ENCODE measurements at places on chromosomes 4 and X.

DNA sequence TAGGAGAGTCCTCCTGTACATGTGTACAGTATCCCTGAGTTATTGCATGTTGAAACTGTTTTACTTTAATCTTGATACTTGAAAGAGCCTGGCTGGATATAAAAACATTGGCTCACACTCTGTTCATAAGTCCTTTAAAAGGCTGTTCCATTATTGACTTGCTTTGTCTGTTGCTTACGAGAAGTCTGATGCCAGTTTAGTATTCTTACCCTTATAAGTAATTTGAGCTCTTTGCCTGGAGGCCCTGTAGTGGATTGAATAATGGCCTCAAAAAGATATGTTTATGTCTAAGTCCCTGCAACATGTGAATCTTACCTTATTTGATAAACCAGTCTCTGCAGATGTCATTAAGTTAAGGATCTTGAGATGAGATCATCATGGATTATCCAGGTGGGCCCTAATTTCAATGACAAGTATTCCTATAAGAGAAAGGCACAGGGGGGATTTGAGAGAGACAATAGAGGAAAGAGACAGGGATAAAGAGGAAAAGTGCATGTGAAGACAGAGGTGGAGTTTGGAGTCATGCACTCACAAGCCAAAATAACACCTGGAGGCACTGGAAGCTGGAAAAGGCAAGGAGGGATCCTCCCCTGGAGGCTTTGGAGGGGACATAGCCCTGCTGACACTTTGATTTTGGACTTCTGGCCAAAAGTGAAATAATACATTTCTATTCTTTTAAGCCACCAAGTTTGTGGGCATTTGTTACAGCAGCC lies 98.1 kb downstream of the IRF2 start:
- no peak for DNase-seq

- DNase-seq, result no peak
Measured at GRCh38 chrX:63186137-63186536, 165.0 kb downstream of the SPIN4 start.

GRCh38 chr4:172141025-172141424 lies 327.8 kb downstream of the GALNTL6 start:
- no peak for DNase-seq

DNA sequence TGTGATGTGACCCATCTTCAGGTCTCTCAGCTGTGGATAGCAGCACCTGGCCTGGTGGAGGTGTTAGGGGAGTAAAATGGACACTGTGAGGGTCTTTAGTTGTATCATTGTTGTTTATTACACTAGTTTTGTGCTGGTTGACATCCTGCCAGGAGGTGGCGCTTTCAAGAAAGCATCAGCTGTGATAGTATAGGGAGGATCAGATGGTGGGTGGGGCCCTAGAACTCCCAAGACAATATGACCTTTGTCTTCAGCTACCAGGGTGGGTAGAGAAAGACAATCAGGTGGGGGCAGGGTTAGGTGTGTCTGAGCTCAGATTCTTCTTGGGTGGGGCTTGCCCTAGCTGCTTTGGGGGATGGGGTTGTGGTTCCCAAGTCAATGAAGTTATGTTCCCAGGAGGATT lies 162.8 kb downstream of the PPP1R2C start:
- DNase-seq, result peak; percentile 36

DNA sequence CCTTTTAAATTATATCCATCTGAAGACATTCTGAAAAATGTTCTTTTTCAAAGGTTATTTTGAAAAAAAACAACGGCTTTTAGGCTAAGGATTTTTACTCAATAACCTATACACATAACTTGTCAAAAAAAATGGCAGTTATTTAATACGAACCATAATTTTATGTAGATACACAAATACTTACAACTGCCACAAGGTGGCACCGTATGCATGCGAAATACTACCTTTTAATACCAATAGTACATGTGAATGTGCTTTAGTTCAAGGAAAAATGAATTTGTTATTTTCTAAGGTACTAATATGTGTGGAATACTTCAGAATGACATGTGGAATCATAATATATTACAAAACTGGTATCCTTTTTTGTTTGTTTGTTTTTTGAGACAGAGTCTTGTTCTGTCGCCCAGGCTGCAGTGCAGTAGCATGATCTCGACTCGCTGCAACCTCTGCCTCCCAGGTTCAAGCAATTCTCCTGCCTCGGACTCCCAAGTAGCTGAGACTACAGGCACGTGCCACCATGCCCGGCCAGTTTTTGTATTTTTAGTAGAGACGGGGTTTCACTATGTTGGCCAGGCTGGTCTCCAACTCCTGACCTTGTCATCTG lies 4.6 kb upstream of the MAD2L1 start:
- DNase-seq, result no peak

GRCh38 chrX:15860921-15861320 lies 6.3 kb upstream of the AP1S2 start:
- DNase-seq, result no peak

GRCh38 chr4:15665753-15666365 lies 10.7 kb upstream of the FBXL5 start:
- no peak for DNase-seq

DNA sequence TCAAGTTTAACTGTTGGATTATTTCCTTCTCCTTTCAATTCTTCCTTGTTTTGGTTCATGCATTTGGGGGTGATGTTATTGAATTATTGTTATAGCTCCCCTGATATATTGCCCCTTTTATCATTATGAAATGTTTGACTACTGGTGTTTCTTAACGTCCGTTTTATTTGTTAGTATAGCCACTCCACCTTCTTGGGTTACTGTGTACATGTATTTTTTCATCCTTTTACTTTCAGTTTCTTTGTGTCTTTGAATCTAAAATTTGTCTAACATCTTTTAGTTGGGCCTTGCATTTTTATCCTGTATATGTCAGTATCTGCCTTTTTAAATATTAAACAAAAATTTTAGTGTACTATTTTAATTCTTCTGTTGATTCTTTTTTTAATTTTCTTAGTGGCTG lies 88.7 kb downstream of the TNIP2 start:
- no peak for DNase-seq

- no peak for DNase-seq
Measured at GRCh38 chrX:97556359-97556758, 672.7 kb downstream of the RPA4 start.

GRCh38 chr4:7938266-7938608 lies 1.4 kb downstream of the AFAP1 start:
- no peak for DNase-seq

- DNase-seq, result no peak
Measured at GRCh38 chrX:40282946-40283660, 185.3 kb upstream of the BCOR start.

DNA sequence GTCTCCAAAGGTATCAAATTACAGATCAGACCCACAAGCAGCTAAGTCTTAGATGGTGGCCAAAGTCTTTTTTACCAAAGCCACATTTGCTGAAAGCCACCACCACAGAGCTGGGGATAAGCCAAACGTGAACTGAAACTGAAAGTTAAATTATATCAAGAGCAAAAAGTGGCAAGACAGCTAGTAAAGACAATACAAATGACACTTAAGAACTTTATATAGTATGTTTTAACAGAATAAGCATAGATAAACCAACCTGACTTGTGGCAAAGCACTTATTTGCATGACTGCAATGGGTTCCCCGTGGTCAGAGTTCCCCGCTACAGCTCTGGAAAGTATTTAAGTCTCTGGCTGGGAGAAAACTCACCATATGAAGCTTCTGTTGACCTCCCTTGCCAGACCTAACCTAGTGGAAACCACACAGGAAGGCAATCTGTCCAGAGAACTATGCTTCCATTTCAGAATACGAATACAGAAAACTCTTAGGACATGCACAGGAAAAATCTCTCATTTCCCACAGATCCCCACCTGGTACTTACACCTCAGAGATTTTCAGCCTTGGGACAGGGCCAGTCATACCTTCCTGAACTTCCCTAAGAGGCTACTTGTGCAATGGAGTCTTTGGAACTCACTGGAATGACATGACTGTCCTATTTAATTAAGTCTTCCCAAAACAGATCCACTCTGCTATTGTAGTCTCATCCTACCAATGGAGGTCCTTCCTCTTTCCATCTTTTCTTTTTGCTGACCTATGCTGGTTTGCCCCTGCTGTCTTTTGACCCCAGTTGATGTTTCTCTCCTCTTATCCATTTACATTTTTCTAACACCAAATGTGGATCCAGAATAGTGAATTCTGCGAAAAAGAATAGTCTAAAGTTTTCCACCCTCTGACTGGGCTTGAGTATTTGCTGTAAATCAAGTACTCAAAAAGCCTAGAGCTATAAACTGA lies 225.1 kb downstream of the NR3C2 start:
- no peak for DNase-seq

DNA sequence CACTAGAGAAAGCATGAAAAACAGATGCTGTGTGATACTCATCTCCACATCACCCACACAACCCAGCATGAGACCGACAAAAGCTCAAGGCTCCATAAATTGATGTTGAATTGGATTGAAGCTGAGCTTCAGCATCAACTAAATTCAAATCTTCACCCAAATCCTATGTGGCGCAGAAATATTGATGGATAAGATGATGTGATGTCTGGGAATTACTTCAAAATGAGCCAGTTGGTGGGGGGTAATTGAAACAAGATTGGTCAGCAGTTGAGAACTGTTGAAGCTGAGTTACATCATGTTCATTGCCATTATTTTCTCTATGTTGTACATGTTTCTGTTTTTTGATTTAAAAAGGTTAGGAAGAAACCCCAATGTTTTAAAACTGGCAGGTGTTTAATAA lies 166.5 kb upstream of the STS start:
- no peak for DNase-seq

DNA sequence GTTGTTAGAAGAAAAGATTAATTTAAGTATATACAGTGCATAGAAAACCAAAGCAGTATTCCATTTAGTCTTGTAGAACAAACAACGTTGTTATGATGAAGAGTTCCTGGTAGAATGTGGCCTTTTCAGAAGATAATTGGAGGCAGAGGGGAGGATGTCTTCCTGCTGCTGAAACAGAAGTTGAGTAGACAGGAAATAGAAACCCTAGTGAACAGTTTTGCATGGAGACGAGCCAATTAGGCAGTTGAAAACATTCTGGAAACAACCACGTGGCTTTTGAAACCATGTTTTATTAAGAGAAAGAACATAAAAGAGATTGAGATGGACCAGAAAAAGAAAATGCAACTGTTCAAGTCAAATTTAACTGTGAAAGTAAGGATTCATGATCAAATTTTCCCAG lies 325.2 kb downstream of the CAMK2D start:
- no peak for DNase-seq

DNA sequence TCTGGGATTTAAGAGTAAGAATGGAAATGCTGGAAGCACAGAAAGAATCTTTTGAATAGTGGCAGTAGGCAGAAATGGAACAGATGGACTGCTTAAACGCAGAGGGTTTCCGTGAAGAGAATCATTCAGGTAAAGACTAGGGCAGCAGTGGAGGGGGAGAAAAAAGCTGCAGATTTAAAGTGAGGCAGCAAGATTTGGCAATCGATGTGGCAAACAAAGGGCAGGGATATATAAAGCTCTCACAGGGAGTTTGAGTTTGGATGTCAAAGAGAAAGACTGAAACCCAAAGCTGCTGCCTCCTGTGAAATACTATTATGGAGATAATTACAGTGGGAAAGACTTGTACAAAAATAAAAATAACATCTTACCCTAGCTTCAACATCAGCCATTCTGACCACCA lies 384.0 kb downstream of the CENPC start:
- no peak for DNase-seq

DNA sequence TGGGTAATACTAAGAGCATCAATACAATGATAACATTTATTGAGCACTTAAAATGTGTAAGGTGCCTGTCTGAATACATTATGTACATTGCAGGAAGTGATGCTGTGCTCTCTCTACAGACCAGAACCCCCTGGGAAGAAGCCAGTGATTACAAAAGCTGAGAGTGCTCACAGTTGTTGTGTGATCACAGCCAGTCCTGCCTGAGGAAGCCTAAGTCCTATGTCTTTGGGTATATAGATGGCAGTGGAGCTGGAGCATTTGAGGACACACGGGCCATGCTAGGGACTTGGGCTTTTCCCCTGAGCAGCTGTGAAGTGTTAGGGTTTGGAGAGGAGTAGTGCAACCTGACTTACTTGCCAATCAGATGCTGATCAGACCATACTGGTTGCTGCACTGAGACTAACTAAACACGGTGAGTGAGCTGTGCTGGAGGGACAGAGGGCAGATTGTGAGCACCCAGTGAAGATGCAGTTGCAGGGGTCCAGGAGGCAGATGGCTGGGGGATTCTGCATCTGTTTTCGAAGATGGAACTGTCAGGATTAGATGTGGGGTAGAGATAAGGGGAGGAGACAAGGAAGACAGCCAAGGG lies 60.8 kb upstream of the TBC1D14 start:
- DNase-seq, result no peak

- no peak for DNase-seq
Measured at GRCh38 chrX:41733939-41734338, 10.0 kb downstream of the GPR82 start.

DNA sequence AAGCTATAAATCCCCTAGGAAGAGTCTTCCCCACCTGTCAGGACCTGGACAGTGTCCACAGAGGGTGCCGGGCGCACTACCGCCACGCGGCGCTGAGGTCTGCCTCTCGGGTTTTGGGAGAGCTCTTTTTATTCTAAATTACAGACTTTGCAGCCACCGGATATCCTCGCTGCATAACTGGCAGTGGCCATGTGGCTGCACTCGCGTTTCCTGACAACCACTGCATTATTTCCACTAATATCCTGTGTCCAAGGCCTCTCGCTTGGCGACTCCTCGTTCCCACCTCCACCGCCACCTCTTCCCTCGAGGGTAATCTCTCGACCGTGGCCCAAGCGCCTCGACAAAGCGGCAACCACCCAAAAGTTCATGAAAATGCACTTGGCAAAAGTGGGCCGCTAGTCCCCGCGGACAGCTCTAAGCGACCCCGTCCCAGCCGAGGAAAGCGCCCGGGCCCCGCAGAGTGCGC lies 512 bp upstream of the TMEM131L start:
- peak; percentile 41 for DNase-seq

DNA sequence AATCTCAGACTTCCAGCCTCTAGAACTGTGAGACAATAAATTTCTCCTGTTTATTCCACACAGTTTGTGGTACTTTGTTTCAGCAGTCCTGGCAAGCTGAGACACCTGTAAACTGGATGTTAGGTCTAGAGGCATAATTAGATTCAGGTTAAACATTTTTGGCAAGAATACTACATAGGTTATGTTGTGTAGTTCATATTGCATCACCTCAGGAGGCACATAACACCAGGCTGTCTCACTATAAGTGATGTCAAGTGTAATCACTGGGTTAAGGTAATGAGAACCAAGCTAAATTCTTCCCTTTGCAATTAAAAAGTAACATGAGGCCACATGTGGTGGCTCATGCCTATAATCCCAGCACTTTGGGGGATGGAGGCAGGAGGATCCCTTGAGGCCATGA lies 214.2 kb downstream of the ZNF674 start:
- DNase-seq, result no peak
